CD4-positive, alpha-beta T cell treated with Interleukin-1 beta for 1 hour (primary cell): ENCODE measurements at places on chromosomes 2 and 18.

DNA sequence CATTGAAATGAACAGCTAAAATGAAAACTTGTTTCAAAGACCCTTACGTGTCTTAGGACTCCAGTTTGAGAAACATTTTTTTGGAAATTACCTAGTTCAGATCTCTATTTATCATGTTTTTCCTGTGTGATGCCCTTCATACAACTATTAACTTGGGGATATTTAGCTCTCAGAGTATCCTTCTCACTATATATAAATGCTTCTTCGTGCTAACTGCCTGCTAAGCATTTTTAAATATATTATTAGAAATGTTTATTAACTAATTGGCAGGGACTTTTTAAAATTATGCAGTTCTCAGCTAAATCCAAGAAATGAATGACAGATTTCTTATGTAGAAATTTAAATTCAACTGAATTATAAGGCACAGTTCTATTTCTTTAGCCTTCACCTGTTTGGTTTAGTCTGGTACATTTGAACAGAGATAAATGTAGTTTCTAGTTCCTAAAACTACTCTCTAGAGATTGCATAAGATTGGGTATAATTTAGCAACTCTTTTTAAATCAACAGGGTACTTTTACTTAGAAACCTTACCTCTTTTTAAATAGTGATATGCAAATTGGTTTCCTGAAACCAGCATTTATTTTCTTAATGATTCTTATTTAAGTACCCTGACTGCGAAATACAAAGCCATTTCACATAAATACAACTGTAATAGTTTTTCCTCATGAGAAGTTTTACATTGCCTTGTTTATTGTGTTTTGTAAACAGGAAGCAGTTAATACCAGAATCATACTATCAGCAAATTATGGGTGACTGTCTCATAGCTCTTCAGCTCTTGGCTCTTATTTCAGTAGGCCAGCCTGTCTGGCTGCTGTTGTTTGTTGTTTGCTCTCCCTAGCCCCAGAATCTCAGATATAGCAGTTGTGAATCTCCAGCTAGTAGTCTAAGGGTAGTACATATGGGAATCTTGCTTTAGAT is 140.7 kb downstream of the PTRHD1 start:
- DNase-seq: no peak

GRCh38 chr2:203989521-203989920 is 53.0 kb downstream of the ICOS start:
- no peak for DNase-seq

DNA sequence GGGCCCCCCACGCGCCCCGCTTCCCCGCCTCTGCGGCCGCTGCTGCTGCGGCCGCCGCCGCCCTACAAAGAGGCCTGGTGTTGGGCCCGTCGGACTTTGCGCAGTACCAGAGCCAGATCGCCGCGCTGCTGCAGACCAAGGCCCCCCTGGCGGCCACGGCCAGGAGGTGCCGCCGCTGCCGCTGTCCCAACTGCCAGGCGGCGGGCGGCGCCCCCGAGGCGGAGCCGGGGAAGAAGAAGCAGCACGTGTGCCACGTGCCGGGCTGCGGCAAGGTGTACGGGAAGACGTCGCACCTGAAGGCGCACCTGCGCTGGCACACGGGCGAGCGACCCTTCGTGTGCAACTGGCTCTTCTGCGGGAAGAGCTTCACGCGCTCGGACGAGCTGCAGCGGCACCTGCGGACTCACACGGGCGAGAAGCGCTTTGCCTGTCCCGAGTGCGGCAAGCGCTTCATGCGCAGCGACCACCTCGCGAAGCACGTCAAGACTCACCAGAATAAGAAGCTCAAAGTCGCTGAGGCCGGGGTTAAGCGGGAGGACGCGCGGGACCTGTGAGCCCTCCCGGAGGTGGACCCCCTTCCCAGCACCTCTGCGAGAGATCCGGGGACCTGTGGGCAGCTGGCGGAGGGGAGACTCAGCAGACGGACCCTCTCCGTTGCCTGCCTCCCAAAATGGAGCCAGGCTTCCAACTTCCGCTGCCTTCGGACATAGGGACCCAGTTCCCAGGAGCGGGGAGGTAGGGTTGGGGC is 1.9 kb downstream of the SP5 start:
- DNase-seq: peak; percentile 30

DNA sequence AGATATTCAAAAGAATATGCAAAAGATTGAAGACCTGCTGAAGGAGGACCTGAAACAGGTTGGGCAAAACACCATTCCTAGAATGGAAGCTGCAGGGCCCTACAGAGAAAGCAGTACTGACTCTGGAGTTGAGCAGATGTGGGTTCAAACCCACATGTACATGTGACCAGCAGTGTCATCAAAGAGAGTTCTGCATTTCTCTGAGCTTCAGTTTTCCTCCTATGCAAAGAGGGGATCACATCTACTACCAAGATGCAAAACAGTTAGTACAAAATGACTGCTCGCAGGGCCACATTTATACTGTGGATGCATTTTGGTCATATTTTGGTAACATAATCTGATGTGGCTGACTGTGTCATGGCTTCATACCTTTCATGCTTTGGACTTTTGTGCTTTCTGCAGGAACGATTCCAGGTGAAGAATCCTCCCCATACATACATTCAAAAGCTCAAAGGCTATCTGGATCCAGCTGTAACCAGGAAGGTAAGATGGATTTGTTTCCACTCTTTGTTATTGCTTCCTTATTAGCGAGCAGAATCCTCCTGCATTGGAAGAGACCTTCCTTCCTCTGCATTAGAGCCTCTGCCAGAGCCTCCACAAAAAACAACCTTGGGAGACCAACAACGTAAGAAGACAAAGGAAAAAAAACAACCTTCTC is 174.8 kb downstream of the PRPF40A start:
- DNase-seq: no peak

GRCh38 chr2:66849153-66849755 is 414.3 kb downstream of the MEIS1 start:
- no peak for DNase-seq

DNA sequence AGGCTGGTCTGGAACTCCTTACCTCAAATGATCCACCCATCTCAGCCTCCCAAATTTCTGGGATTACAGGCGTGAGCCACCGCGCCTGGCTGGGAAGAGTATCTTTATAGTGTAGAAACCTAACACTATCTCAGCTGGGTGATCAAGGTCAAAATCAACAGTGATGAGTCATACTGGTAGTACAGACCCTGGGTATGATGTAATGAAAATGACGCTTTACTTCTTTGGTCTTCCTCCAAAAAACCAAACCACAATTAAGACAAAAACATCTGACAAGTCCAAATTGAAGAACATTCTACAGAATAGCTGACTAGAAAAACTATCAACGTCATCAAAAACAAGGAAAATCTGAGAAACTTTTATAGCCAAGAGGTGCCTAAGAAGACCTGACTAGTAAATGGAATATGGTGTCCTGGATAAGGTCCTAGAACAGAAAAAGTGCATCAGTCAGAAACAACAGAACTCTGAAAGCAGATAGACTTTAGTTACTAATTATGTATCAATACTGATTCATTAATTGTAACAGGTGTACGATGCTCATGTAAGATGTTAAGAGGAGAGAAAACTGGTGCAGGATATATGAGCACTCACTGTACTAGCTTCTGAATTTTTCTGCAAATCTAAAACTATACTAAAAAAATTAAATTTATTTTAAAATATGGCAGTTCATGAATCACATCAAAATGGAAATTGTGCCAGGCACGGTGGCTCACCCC is 25.4 kb downstream of the PDCL3 start:
- peak; percentile 69 for DNase-seq
